ENCODE measurements at places on chromosomes 3 and 15.

GRCh38 chr3:105959851-105960250 lies 91.0 kb upstream of the CBLB start:
- H3K4me1 ChIP-seq: peaks cover 17% of the 10 kb centered on the region
- H3K36me3 ChIP-seq: no peaks in the 10 kb centered on the region
- no peak overlapping the region for H3K4me3 ChIP-seq
- no peak overlapping the region for H3K27ac ChIP-seq
- DNase-seq: peak; percentile 34

- no peak for DNase-seq
- H3K27ac ChIP-seq: no peak overlapping the region
- no peak overlapping the region for H3K4me3 ChIP-seq
- peaks cover 27% of the 10 kb centered on the region for H3K36me3 ChIP-seq
Measured at GRCh38 chr3:12842469-12842868, 1.1 kb upstream of the RPL32 start.

GRCh38 chr3:159821110-159821509 lies 167.5 kb upstream of the IL12A start:
- peaks cover 3% of the 10 kb centered on the region for H3K36me3 ChIP-seq
- peak; percentile 27 for DNase-seq
- H3K4me3 ChIP-seq: no peak overlapping the region
- H3K27ac ChIP-seq: no peak overlapping the region

- no peaks in the 10 kb centered on the region for H3K4me1 ChIP-seq
- peaks cover 32% of the 10 kb centered on the region for H3K36me3 ChIP-seq
- no peak overlapping the region for H3K4me3 ChIP-seq
- peaks cover 5% of the 10 kb centered on the region for H3K27me3 ChIP-seq
Measured at GRCh38 chr15:73715417-73715816, 31.2 kb downstream of the CD276 start.

DNA sequence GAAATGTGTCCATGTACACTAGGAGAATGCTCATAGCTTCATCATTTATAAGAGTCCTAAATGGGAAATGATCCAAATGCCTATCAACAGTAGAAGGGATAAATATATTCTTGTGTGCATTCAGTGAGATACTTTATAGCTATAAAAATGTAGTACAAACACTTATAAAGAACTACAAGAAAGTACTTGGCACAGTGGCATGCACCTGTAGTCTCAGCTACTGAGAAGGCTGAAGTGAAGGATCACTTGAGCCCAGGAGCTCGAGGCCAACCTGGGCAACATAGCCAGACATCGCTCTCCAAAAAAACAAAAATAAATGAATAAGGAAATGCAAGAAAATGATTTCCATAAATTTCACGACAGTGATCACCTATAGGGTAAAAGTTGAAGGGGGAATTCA lies 3.6 kb upstream of the FBXL2 start:
- H3K4me1 ChIP-seq: peaks cover 9% of the 10 kb centered on the region
- no peak overlapping the region for H3K27ac ChIP-seq
- H3K27me3 ChIP-seq: no peaks in the 10 kb centered on the region
- no peak for DNase-seq
- H3K36me3 ChIP-seq: no peaks in the 10 kb centered on the region
- no peak overlapping the region for H3K4me3 ChIP-seq

DNA sequence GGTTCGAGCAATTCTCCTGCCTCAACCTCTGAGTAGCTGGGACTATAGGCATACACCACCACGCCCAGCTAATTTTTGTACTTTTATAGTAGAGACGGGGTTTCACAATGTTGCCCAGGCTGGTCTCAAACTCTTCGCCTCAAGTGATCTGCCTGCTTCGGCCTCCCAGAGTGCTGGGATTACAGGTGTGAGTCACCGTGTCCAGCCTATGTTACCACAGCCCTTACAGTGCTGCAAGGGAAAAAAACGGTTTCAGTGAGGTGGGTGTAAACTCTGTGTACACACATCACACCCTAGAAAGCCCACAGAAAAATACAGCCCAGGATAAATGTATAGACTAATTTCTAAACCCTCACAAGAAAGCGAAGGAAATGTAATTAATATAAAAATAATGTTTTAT lies 103.5 kb upstream of the AKAP13 start:
- H3K4me3 ChIP-seq: no peak overlapping the region
- H3K4me1 ChIP-seq: no peaks in the 10 kb centered on the region
- H3K36me3 ChIP-seq: no peaks in the 10 kb centered on the region
- no peaks in the 10 kb centered on the region for H3K27me3 ChIP-seq
